ENCODE measurements at places on chromosomes 11 and 22. TPM values are rescaled to one million over a fixed set of nuclear protein-coding genes. Genes with fewer than 3 reads are reported as not detected.
A peak's percentile ranks its signal among the peaks of the same experiment; 100 is the strongest.

WEE1 gene
- 22.1 TPM for total RNA-seq

SCO2 gene
- 25.0 TPM for total RNA-seq

OR8J3 gene
- not detected for total RNA-seq

SERHL2 gene
- 4.4 TPM for total RNA-seq

ROBO4 gene
- total RNA-seq = 39.8 TPM

BET1L gene
- total RNA-seq = 26.5 TPM

AP5B1 gene
- total RNA-seq = 16.5 TPM

DGCR6 gene
- total RNA-seq = 1.5 TPM

P4HA3 gene
- 1.7 TPM for total RNA-seq

SERPING1 gene
- total RNA-seq = 779 TPM

BAIAP2L2 gene
- not detected for total RNA-seq

SERPIND1 gene
- not detected for total RNA-seq

GRCh38 chr11:65298655-65299179 is 15.9 kb upstream of the CDC42EP2 start:
- DNase-seq = no peak

GRCh38 chr11:126528075-126528474 is 172.6 kb downstream of the ST3GAL4 start:
- DNase-seq = no peak

- DNase-seq = no peak
Observed at GRCh38 chr22:49869845-49870712, 16.4 kb downstream of the ZBED4 start.

DNA sequence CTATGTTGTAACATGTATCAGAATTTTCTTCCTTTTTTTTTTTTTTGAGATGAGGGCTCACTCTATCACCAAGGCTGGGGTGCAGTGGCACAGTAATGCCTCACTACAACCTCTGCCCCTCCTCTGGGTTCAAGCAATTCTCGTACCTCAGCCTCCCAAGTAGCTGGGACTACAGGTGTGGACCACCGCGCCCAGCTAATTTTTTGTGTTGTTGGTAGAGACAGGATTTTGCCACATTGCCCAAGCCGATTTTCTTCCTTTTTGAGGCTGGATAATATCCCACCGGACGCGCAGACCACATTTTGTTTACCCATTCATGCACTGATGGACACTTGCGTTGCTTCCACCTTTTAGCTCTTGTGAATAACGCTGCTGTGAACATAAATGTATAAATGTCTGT is 97.0 kb downstream of the BRD1 start:
- no peak for DNase-seq

DNA sequence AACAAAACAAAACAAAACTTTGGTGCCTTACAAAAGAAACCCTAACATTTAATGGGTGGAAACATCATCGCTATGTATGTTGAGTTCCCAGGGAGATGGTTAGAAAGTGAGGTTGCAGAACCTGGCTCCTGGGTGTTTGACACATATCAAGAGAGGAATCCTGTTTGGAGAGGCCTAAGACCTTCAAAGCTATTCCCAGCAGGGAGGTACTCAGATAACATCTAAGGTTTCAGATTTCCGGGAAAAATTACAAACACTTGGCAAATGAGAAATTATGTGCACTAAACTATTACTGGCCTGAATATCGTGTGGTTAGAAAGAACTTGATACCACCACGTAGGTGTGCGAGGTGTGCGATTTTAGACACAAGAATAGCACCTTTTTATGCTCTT is 18.5 kb downstream of the TRIM5 start:
- no peak for DNase-seq

GRCh38 chr11:2535673-2536439 is 91.0 kb downstream of the KCNQ1 start:
- no peak for DNase-seq

- DNase-seq = no peak
Observed at GRCh38 chr11:9039863-9040262, 36.1 kb upstream of the NRIP3 start.

- no peak for DNase-seq
Observed at GRCh38 chr22:35560366-35560765, 19.7 kb downstream of the RASD2 start.

- DNase-seq = no peak
Observed at GRCh38 chr22:43681731-43682360, 130.3 kb downstream of the EFCAB6 start.

- DNase-seq = no peak
Observed at GRCh38 chr11:17972987-17973386, 39.9 kb downstream of the SERGEF start.

GRCh38 chr11:100731471-100731870 is 44.4 kb downstream of the ARHGAP42 start:
- no peak for DNase-seq

DNA sequence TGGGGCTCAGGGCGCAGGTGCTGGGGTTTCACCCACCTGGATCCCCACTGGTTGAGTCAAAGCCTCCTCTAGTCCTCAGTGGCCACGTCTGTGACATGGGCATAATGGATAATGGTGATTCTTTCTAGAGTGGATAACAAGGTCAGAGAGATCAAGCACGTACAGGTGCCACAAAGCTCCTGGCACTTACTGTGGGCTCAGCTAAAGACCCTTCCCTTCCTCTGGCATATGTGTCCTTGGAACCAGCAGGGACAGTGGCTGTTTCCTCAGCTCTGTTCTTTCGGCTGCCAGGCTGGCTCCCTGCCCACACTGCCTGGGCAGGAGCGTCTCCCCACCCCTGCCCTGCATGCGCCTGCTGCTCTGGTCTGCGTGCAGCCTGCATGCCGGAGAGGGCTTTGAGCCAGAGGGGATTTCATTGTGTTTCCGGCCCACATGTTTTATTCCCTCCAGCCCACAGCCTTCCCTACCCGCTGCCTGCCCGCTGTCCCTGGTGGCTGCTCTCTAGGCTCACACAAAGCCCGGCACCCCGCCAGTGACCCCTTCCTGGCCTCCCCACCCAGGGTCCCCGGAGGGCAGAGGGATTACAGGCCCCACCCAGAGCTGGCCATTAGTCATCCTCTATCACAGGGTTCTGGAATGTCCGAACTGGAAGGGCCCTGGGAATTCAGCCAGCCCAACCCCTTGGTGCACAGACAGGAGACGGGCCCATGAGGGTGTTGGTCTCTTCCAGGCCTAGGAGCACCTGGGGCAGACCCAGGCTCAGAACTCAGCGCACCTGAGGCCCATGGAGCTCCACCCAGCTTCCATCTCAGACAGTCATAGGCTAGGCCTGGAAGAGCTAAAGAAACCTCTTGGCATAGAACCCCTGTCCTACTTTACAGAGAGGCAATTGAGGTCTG is 55.3 kb upstream of the GCAT start:
- no peak for DNase-seq

- no peak for DNase-seq
Observed at GRCh38 chr11:114215428-114215827, 80.8 kb upstream of the NNMT start.

- DNase-seq = no peak
Observed at GRCh38 chr11:86372586-86372985, 2.1 kb upstream of the CCDC81 start.

DNA sequence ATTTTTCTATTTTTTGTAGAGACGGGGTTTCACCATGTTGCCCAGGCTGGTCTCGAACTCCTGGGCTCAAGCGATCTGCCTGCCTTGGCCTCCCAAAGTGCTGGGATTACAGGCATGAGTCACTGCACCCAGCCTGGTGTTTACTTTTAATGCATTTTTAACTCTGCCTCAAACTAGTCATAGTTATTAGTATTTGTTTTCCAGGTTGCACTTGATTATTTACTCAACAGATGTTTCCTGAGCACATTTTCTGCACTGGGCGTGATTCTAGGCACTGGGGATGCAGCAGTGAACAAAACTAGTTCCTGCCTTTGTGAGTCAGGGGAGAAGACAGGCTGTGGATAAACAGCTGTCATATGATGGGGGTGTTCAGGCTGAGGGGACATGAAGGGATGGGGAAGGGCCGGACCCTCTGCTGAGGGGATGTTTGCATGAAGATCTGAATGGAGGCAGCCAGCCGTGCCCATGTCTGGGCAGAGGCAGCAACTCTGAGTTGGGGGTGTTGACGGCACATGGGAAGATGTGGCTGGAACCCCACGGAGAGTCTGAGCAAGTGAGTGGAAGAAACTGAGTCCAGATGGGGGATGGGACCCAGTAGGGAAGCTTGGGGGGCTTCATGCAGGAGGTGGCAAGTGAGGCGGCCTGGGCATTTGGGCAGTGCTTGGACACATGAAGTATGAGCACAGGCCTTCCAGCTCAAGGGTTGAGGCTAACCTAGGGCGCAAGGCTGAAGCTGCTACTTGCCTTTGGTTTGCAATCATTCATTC is 34.4 kb downstream of the MPPED1 start:
- DNase-seq = no peak

DNA sequence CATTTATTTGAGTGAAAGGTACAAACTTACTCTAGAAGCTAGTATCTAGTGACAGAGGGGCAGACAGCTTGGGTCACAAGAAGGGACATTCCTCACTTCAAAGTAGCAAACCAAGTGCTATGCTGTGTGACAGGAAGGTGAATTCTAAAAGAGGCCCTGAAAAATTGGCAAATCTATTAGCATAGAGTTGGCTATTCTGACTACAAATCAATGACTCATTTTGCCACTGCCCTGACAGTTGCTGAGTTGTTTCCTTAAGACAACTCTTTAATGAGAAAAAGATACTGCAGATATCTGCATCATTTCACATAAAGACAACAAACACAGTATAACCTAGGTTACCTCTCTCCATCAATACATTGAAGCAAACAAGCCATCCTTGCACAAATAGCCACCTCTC is 524.0 kb upstream of the LRRC4C start:
- no peak for DNase-seq

GRCh38 chr11:82906236-82906635 is 4.7 kb downstream of the DDIAS start:
- DNase-seq = no peak

DNA sequence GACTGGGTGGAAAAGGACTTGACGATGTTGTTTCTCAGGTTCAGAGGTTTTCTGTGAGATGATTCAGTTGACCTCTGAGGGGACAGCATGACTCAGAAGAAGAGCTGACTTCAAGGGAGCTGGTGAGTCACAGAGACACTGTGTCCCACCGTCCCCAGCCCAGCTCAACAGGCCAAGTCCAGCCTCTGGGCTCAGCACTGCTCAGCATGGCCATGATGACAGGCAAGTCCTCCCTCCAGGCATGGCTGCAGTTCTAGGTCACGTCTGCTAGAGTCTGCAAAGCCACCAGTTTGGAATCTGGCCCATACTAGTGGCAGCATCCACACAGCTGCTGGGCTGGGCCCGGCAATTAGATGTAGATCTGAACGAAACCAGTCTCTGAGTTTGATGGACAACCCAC is 12.9 kb downstream of the TRIM29 start:
- DNase-seq = no peak

DNA sequence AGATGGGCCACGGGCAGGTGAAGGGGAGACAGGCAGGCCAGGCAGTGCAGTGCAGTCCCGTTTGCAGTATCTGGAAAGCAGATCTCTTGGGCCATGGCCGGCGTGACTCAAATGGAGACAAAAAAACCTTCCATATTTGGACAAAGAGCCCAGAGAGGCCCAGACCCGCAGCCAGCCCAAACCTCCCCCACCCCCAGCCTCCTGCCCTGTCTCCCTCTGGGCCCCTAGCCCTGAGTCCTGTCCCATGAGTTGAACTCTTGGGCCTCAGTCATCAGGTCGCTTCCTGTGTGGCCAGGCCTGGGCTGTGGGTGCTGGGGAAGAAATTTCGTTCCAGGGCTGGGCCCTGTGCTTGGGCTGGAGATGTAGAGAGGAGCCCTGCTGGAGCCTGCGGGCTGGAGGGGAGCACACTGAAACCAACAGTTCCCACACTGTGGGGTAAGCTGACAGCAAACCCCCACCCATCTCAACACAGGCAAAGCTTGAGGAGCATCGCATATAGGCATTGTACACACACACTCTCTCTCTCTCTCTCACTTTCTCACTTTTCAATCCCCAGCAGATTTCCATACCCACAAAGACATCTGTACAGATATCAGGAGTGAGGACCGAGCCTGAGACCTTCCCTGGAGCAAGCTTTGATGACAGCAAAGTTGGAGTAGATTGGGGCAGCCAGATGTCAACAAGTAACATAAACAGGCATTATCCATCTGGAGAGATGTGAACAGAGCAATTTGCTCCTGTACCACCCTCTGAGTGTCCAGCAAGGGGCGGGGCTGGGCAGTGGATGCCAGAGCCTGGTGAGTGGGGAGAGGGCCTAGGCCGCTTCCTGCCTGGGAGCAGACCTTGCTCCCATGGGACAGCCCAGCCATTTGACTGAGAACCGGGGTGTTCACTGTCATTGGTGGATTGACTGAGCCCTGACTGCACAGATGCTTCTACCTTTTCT is 17.2 kb downstream of the ARHGEF17 start:
- DNase-seq = no peak

DNA sequence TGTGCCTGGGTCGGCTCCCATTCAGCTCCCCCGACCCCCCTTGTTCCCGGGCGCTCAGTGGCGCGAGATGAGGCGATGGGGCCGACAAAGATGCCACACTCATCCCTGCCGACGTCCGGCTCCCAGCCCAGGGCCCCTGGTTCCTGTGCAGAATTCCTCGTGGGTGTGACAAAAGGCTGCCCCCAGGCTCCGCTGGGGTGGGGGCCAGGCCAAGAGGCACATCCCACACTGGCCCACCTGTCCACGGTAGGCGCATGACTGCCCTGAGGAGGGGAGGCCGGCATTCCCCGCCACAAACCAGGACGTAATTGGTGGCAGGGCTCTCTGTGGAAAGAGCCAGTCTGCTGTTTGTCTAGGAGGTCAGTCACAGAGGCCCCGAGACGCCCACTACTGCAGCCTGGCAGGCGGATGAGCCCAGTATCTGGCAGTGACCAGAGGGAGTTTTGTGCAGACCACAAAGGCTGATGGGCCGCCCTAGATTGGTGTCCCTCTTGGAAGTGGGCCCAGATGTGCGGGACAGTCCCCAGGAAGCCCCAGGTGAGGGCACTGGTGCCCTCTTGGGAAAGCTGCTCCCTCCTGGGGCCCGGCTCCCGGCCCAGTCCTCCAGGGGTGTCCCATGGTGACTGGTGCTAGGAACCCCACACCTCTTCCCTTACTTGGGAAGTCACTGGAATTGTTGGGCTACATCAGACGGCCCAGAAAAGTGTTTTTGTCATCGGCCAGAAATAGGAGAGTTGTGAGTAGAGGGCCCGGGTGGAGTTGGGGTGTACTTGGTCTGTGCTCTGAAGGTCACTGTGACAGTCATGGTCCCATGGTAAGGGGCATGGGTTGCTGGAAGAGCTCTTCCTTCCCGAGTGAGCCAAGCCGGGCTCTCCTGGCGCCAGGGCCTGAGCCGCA is 5.8 kb downstream of the CCND1 start:
- no peak for DNase-seq

- no peak for DNase-seq
Observed at GRCh38 chr11:9230296-9230695, 34.9 kb downstream of the DENND5A start.

GRCh38 chr22:40720538-40721256 is 41.4 kb downstream of the MCHR1 start:
- no peak for DNase-seq

DNA sequence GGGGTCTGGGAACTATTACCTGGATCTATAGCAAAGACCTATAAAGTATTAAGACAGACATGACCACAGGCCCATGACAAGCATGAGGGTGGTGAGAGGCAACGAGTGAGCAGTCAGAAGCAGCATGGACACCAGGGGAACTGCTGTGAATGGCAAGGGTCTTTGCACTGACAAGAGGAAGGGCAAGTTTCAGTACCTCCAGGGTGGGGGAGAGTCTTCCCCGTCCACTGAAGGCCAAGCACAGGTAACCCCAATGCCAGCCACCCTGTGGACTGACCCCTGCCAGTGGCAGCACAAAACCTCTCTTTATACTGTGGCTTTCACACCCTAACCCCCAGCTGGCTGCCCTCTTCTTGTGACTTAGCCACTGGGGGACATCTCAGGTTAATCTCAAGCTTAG is 55.5 kb downstream of the CHST1 start:
- DNase-seq = peak; percentile 72

GRCh38 chr11:15613789-15614188 is 499.1 kb downstream of the INSC start:
- DNase-seq = no peak

All from vagina (tissue), 2 donors.